ENCODE measurements at places on chromosomes 3 and 15. TPM values are rescaled to one million over a fixed set of nuclear protein-coding genes. Genes with fewer than 3 reads are reported as not detected.

GRCh38 chr15:88636654-88637053, 2.2 kb upstream of the ISG20 start:
- H3K27me3 ChIP-seq: no peaks in the 10 kb centered on the region
- no peak for DNase-seq
- H3K27ac ChIP-seq: peak overlapping the region; percentile 12

- no peaks in the 10 kb centered on the region for H3K36me3 ChIP-seq
- peaks cover 49% of the 10 kb centered on the region for H3K4me1 ChIP-seq
- no peaks in the 10 kb centered on the region for H3K27me3 ChIP-seq
- H3K4me3 ChIP-seq: no peak overlapping the region
- no peak for DNase-seq
These were observed 102.0 kb downstream of the CMSS1 start for GRCh38 chr3:99919694-99920093.

GRCh38 chr3:10376353-10376752, 55.4 kb upstream of the SEC13 start:
- H3K27ac ChIP-seq: no peak overlapping the region
- H3K4me3 ChIP-seq: no peak overlapping the region
- no peaks in the 10 kb centered on the region for H3K27me3 ChIP-seq
- no peaks in the 10 kb centered on the region for H3K36me3 ChIP-seq

DNA sequence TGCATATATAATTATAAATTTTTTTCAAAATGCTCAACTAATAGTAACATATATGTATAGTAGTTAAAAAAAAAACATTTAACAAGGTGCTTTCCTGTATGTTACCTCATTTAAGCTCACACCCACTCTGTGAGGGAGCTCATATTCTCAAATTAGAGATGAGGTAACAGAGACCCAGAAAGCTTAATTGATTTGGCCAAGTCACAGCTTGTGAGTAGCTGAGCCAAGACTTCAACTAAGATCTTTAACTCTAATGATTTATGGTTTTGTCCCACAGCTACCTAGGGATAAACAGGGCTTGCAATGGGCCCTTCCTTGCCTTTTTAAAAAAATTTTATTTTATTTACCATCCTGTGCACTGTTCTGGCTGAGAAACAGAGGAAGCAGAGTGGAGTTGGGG, 230.0 kb upstream of the GOLIM4 start:
- H3K27ac ChIP-seq: no peak overlapping the region
- no peak overlapping the region for H3K4me3 ChIP-seq
- DNase-seq: no peak
- no peaks in the 10 kb centered on the region for H3K4me1 ChIP-seq
- no peaks in the 10 kb centered on the region for H3K36me3 ChIP-seq
- no peaks in the 10 kb centered on the region for H3K27me3 ChIP-seq

The MASP1 gene
- 2.6 TPM for total RNA-seq

The MAP6D1 gene
- 9.5 TPM for total RNA-seq

The GOLGA6L7 gene
- total RNA-seq: not detected

The GCSAM gene
- total RNA-seq: not detected

The DNAJC19 gene
- total RNA-seq: 19.4 TPM

Data from thoracic aorta (tissue), 2 donors.